Testis (tissue), 5 donors: ENCODE measurements at places on chromosomes 7 and 10. TPM values are rescaled to one million over a fixed set of nuclear protein-coding genes. Genes with fewer than 3 reads are reported as not detected.

DNA sequence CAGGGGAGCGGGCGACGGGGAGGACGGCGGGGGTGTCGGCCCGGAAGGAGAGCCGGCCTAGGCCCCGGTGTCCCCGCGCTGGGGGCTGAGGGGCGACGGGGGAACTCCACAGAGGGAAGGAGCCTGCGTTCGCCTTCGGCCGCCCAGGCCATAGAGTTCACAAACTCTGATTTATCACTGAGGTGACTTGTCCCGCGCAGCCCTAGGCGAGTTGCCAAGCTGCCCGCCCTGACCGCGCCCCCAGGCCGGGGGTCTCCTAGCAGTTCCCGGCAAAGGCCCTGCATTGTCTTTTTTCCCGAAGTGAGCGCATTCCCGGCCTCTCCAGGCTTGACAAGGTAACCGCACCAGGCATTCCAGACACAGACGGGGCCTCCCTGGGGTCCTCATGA, 2.9 kb upstream of the NKX6-2 start:
- no peak for DNase-seq

DNA sequence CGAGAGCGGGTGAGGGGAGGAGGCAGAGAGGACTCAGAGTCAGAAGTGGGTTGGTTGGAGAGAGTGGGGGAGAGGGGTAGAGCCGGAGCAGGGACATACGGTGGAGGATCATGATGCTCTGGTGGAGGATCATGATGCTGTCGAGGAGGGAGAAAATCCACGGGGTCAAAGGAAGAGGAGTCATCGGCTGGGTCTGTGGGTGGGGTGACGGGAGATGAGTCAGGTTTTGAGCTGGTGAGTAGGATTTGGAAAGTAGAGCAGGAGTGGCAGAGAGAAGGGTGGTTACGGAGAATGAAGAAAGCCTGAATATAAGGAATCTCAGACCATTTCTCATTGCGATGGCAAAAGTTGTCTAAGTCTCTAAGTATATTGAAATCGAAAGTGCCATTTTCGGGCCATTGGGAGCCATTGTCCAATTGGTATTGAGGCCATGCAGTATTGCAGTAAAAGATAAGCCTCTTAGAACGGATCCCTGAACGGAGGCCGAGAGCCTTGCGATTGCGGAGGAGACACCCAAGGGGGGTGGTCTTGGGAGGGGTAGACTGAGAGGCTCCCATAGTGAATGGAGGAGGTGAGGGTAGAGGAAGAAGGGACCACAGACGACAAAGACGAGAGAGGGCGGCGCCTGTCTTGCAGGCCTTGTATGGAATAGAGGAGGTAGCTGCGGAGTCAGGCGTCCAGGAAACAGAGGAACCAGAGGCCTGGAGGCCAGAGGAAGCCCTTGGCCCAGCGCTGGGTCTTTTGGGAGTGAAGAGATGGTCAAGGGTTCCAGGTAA, 23.8 kb downstream of the SCIN start:
- no peak for DNase-seq

DNA sequence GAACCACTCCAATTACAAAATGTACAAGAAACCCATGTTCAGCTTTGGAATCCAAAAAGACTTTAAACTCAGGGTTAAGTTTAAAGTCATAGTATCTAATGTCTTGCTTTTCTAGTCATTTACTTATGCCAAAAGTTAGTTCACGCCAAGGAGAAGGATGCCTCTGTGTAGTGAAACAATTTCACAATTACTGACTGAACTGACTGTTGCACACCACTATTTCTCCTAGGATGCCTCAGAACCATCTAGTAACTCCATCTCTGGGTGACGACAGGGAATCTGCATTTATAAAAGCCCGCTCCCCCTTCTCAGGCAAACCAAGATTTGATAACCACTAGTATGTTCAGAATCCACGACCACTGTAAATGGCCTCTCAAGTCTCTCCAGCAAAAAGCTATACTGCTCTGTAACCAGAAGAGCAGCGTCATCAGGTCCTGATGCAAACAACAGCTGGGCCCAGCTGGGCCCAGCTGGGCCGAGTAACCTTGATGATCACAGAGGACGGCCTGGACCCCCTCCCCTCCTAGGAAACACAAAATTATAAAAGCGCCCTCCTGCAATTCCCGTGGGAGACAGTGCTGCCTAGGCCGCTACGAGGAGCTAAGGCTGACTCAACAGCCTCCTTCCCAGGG, 680 bp upstream of the ADO start:
- no peak for DNase-seq

- no peak for DNase-seq
Measured at GRCh38 chr7:37344886-37345579, 103.6 kb downstream of the ELMO1 start.

- DNase-seq: no peak
Measured at GRCh38 chr7:22565315-22565811, 65.4 kb upstream of the STEAP1B start.

DNA sequence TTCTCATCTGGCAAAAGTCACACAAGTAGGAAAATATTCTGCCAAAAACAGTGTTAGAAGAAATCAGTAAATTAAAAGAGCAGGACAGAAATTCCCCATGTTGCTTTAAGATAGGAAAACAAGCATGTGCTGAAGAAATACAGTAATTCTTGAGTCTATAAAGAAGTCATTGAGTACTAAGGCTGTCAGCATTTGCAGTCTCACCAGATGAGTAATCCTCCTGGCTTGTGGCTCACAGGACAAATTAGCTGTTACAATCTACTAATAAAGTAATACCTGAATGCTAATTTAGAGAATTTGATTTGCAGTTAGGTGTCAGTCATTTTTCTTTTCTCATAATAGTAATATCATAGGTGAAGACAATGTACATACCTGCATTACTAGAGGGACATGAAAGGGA, 1158.9 kb upstream of the CELF2 start:
- DNase-seq: no peak

- DNase-seq: peak; percentile 32
Measured at GRCh38 chr10:132879408-132880127, 62.8 kb downstream of the CFAP46 start.

- no peak for DNase-seq
Measured at GRCh38 chr7:148803094-148803493, 81.0 kb downstream of the EZH2 start.

The OR9A2 gene
- total RNA-seq: 0.99 TPM

- DNase-seq: no peak
Measured at GRCh38 chr7:29193316-29194205, 1.0 kb upstream of the CHN2 start.

The DNAJC12 gene
- 22.5 TPM for total RNA-seq

The TRPV5 gene
- total RNA-seq: 2.1 TPM

GRCh38 chr7:87548123-87548919, 52.4 kb downstream of the ABCB1 start:
- no peak for DNase-seq

The CTAGE8 gene
- total RNA-seq: 13.7 TPM

DNA sequence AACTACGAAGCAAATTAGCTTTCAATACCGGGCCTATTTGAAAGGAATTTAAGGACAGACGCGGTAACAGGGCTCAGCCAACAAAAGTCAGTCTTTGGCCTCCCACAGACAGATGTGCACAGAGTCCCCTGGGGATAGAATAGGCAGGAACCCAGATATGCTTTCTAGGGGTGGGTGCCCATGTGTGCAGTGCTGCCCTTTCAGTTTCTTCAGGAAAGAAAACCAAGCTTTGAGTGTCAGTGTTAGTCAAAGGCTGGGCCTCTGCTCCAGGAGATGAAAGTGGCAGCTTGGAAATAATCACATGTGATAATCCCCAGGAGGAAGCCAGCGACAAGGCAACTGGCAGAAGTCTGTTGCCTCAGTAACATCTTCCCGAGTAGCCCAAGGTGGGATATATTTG, 43.8 kb upstream of the CSTF2T start:
- DNase-seq: no peak

GRCh38 chr7:2521952-2522591, 2.5 kb downstream of the LFNG start:
- DNase-seq: no peak

The ACTL6B gene
- total RNA-seq: 1.2 TPM

- DNase-seq: no peak
Measured at GRCh38 chr10:34567659-34568253, 247.3 kb downstream of the PARD3 start.

The SLC16A12 gene
- total RNA-seq: 6.0 TPM

- DNase-seq: no peak
Measured at GRCh38 chr10:114520453-114520852, 116.2 kb upstream of the AFAP1L2 start.
